ENCODE measurements at places on chromosomes 16 and 17.

DNA sequence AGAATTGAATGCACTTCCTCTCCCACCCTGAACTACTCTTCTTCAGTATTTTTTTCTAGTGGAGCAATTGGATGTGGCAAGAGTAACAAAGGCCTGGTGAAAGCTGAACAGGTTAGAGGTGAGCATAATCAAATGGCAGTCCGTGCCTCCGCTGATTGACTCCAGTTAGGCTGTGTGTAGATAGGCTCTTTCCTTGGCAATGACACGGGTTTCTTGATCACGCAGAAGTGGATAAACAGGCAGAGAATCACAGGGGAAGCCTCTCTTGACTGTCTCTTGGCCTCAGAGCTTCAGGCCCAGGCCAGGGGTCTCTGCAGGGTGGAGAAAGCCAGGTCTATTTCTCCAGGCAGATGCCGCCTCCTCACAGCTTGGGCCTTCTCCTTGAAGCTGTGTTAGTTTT lies 4.2 kb downstream of the CD300LB start:
- DNase-seq = no peak

DNA sequence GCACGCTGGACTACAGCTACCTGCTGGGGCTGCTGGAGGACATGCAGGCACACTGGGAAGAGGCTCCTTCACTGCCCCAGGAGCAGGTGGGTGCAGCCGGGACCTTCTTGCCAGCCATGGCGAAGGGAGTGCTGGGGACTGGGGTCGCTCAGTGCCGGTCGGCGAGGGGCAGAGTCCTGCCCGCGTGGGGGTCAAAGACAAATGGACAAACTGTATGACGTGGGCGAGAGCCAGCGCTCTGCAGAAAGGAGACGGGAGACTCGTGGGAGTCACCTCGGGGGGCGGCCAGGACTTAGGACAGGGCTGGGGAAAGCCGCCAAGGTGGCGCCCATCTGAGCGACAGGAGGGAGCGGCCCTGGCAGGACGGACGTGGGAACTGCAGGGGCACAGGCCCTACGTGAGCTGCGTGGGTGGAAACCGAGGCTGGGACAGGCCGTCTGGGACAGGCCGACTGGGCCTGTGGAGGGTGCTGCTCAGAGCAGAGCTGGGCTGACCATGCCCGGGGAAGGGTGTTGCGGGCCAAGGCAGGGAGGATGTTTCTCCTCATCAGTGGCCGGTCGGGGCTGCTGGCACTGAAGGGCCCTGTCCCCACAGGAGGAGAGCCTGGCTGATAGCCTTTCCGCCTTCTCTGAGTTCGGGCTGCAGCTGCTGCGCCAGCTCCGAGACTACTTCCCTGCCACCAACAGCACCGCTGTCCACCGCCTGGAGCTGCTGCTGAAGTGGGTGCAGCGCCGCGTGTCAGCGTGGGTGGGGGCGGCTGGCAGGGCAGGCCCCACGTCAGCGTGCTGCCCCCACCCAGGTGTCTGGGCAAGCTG lies 8.0 kb downstream of the TSR3 start:
- DNase-seq = no peak

- no peak for DNase-seq
Measured at GRCh38 chr17:16346721-16347271, 6.5 kb downstream of the CENPV start.

GRCh38 chr16:61323456-61323855 lies 712.8 kb downstream of the CDH8 start:
- DNase-seq = no peak

- no peak for DNase-seq
Measured at GRCh38 chr16:84976644-84977400, 34.5 kb downstream of the ZDHHC7 start.

- no peak for DNase-seq
Measured at GRCh38 chr16:82345318-82345717, 175.3 kb upstream of the MPHOSPH6 start.

DNA sequence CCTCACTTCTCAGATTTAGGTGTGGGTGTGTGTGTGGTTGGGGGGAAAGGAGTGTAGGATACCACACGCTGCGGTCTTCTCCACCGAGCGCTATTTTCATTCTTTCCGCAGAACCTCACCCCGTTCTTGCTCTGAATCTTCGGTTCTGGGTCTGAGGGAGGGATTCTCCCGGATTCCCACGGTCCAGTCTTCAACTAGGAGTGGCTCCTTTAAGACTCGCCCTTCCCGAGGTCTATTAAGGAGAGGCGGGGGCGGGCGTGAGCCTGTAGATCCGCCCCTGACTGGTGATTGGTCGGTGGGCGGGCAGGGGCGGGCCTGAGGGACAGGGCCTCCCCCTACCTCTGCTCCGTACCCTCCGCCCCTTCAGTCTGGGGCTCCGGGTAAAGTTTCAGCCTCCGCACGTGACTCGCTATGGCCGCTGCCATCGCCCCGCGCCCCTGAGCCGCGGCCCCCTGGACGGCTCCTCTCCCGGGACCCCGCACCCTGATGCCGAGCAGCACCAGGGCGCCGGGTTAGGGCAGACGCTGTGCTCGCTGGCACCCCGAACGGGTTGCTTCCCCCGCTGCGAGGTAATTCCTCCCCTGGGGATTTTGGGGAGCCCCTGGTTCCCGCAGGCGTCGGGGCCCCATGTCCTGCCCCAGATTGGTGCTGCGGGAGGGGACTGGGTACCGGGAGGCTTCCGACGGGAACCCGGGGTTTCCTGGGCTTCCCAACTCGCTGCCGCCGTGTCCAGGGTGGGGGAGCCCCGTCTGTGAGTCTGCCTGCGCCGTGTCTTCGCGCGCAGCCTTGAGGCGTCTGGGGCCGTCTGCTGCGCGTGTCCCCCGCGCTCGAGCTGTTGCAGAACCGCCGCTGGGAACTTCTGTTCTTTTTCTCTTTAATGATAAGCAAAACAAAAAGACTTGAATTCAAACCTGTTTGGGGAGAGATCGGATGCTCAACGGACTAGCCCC lies 9.2 kb downstream of the RARA start:
- DNase-seq = peak; percentile 96

DNA sequence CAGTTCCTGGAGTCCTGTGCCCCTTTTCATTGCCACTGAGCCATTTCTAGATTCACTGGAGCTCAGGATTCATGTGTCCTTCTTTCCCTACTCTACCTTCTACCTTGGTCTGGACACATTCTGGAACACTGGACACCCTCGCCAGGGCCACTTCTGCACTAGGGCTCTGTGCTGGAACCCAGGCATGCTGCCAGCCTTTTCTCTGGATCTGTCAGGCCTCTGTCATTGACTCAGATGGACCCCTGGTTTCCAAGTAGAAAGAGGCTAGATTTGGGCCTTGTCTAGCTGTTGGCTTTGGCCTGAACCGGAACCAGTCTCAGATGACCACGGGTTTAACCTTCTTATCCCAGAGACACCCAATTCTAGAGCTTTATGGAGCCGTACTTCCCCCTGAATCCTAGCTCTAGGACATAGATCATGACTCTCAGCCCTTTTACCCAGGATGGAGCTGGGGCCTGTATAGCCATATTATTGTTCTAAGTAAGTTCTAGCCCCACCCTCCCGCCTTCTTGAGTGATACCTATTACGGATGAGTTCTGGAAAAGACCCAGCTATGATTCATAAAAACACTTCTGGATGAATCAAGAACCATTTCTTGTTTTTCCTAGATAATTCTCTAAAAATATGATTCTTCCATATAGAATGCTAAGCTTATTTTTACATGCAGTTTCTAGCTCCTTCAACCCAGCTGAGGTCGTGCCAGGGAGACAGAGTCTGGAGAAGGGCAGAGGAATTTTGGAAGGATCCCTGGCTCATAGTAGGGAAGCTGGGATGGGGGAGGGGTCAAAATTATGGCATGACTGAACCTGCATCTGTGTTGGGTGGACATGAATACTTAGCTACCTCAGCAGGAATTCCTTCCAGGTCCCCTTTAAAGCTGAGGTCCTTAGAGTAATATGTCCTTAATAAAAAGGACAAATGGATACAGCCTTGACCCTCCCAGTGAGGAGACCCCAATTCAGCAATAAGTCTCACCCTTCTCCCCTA lies 1.1 kb upstream of the CHRNB1 start:
- DNase-seq = peak; percentile 67

GRCh38 chr17:80613732-80614071 lies 69.1 kb downstream of the RPTOR start:
- no peak for DNase-seq

DNA sequence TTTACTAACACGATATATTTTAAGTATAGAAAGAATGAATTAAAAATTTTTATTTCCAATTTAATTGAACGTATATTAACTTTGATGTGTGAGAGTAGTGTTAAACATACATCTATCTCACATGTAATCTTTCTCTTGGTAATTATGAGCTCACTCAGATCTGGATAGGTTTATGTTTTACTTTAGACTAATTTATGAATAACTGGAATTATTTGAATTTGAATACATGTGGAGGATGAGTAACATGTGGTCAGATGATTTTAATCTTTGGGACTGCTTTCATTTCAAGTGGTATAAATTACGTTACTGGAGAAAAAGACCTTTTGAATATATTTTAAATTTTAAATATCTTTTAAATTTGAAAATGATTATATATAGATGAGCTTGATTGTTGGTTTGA lies 49.9 kb upstream of the RHBDL3 start:
- no peak for DNase-seq

DNA sequence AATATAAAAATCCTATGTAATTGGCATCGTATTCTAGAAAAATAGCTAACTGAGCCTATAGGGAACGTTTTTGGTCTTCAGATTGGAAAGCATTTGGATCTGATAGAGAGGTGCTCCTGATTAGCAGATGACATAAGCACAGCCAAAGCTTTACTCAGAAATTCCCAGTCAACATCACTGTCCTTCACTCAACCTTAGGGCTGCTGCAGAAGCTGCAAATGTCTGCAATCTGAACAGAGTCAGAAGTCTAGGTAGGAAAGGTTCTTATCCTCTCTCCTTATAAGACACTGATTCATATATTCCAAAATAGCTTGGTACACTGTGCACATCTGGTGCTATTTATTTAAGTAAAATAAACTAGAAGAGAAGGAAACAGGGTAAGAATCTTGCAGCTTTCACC lies 19.2 kb downstream of the STRADA start:
- DNase-seq = no peak

DNA sequence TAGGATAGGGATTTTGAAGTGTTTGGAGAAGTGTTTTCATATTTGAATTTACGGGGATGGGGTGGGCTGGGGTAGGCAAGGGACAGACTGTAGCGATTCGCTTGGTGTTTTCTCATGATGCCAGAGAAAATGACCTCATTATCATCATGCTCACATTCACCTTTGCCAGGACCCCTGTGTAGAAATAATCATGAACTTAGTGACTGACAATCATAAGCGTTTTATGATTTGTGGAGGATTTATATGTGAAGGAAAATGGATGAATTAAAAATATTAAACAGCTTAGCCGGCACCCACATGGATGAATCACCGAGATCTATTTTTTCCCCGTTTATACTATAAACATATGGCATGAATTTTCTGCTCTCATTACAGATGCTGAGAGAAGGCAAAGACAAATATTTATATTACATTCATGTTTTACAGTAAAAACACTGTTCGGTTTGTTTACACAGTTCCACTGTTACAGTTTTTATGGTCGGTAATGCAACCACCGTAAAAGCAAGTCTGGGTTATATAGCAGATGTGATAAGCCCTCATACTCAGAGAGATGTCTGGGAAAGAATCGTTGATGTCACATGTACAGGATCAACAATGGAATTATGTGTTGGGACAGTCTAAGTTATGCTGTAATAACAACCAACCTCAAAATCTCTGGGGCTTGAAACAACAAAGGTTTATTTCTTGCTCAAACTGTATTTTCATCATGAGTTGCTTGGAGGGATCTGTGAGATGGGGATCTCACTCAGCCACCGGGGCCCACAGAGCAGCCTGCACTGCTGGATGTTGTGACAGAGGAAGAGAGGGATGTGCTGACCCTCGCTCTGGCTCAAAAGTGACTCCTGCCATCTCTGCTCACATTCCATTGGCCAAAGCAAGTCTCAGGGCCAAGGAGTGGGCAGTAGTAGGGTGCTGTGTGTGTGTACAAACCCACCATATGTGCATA lies 85.1 kb downstream of the WWOX start:
- peak; percentile 6 for DNase-seq

DNA sequence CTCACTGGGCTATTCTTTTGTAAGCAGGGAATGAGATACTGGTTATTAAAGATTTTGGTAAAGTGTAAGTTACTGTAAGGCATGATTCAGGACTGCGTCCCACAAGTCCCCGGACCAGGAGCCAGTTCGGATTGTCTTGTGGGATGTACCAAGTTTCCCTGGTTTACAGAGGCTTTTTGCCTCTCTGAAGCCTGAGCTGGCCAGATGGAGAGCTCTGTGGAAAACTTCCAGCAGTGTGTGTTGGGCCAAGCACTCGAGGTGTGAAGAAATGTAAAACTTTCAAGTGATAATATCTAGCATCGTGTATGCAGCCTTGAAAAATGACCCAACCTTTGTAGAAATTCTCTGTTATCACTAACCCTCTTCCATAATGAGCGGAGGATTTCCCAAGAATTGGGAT lies 2.4 kb downstream of the EPN2 start:
- no peak for DNase-seq

DNA sequence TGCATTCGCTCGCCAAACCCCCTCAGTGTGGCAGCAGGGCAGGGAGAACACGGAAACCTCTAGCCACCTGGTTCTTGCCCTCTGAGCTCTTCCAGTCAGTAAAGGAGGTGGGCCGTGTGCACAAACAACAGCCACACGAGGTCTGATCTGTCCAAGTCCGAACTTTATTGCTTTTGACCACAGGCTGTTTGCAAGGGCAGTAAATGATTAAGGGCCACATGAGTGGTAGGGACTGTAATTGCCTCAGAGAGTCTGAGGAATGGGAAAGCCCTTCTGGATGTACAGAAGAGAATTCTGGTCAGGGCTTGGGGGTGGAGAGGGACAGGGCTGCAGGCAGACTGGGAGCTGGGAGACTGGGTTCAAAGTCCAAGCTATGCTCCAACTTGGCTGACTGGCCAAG lies 75.7 kb upstream of the LHX1 start:
- no peak for DNase-seq

DNA sequence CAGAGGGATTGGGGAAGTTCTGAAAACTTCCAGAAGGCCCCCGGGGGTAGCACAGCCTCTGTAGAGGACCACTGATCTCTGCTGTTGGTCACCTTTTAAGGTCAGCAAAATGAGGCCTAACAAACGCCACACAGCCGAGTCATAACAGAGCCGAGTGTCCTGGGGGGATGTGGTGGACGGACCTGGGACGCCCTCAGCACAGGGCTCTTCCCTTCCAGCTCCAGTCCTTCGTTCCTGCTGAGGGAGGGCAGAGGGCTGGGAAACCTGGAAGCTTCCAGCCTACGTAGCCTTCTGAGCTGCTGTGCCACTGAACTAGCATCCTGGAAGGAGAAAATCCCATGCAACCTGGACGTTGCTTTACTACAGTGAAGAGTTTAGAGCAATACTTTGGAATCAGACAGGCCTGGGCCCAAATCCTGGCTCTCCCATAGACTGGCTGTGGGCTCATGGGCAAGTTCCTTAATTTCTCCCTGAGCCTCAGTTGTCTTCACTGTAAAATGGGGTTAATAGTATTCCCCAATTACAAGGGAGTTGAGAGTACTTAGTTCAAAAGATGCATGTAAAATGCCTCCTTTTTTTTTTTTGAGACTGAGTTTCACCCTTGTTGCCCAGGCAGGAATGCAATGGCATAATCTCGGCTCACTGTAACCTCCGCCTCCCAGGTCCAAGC lies 34.4 kb upstream of the ZCCHC14 start:
- no peak for DNase-seq

GRCh38 chr17:74994440-74994839 lies 7.0 kb downstream of the CDR2L start:
- peak; percentile 65 for DNase-seq

- DNase-seq = no peak
Measured at GRCh38 chr16:1097800-1098199, 1.8 kb upstream of the C1QTNF8 start.

GRCh38 chr17:39339272-39339671 lies 62.2 kb downstream of the FBXL20 start:
- DNase-seq = no peak
